ENCODE measurements at places on chromosomes 3 and 15. TPM values are rescaled to one million over a fixed set of nuclear protein-coding genes. Genes with fewer than 3 reads are reported as not detected.

Gene UCN2
- not detected for total RNA-seq

Gene LOXL1
- total RNA-seq: 1.9 TPM

Gene TRPM1
- total RNA-seq: not detected

Gene CHSY1
- total RNA-seq: 34.8 TPM

Gene GATM
- 0.36 TPM for total RNA-seq

Gene BNC1
- total RNA-seq: not detected

Gene FGF12
- total RNA-seq: not detected

Gene SPTBN5
- total RNA-seq: 1.9 TPM

Gene A4GNT
- not detected for total RNA-seq

Gene SLC6A20
- not detected for total RNA-seq

Gene CCR2
- total RNA-seq: 60.5 TPM

Gene RFTN1
- total RNA-seq: 59.7 TPM

Gene SCN11A
- not detected for total RNA-seq

Gene HIGD2B
- total RNA-seq: 0.22 TPM

Gene RNF123
- 44.7 TPM for total RNA-seq

Gene CCDC191
- 4.0 TPM for total RNA-seq

Gene UBE2E2
- 7.9 TPM for total RNA-seq

Gene FMN1
- not detected for total RNA-seq

Gene MESD
- total RNA-seq: 31.0 TPM

Gene SLC15A2
- total RNA-seq: 4.0 TPM

Gene CCR8
- 0.76 TPM for total RNA-seq

Gene LRRC34
- 4.3 TPM for total RNA-seq
